ENCODE measurements at places on chromosomes 12 and 14. TPM values are rescaled to one million over a fixed set of nuclear protein-coding genes. Genes with fewer than 3 reads are reported as not detected.

The SIRT4 gene
- polyA plus RNA-seq, result 8.1 TPM

The SLCO1C1 gene
- 0.39 TPM for polyA plus RNA-seq

The ACOT6 gene
- polyA plus RNA-seq, result 1.4 TPM

The KITLG gene
- 17.6 TPM for polyA plus RNA-seq

The INHBE gene
- polyA plus RNA-seq, result 0.30 TPM

The RND1 gene
- polyA plus RNA-seq, result 2.2 TPM

The JDP2 gene
- 20.1 TPM for polyA plus RNA-seq

The TC2N gene
- polyA plus RNA-seq, result 5.8 TPM

The CD9 gene
- polyA plus RNA-seq, result 301 TPM

The SPX gene
- 28.2 TPM for polyA plus RNA-seq

The BBOF1 gene
- 7.6 TPM for polyA plus RNA-seq

The OTX2 gene
- polyA plus RNA-seq, result not detected

The ERP29 gene
- 220 TPM for polyA plus RNA-seq

The TAS2R7 gene
- polyA plus RNA-seq, result not detected

The EIF2S3B gene
- not detected for polyA plus RNA-seq

The RNU4-1 gene
- polyA plus RNA-seq, result not detected

The ACTN1 gene
- polyA plus RNA-seq, result 20.1 TPM

The OVCH1 gene
- not detected for polyA plus RNA-seq

The SNRPF gene
- 42.1 TPM for polyA plus RNA-seq

The CMA1 gene
- polyA plus RNA-seq, result not detected

The OR6C6 gene
- polyA plus RNA-seq, result not detected

The NPFF gene
- 1.3 TPM for polyA plus RNA-seq

The ARL1 gene
- polyA plus RNA-seq, result 84.9 TPM

The KLRB1 gene
- polyA plus RNA-seq, result 0.73 TPM

The OR5AU1 gene
- polyA plus RNA-seq, result not detected

The SLC25A47 gene
- 1.0 TPM for polyA plus RNA-seq

The MMP17 gene
- 0.82 TPM for polyA plus RNA-seq

The MGAT4C gene
- not detected for polyA plus RNA-seq

The FGF6 gene
- polyA plus RNA-seq, result not detected

The ADAMTS20 gene
- not detected for polyA plus RNA-seq

The GSG1 gene
- polyA plus RNA-seq, result 0.34 TPM

The CCDC196 gene
- not detected for polyA plus RNA-seq

The AICDA gene
- polyA plus RNA-seq, result not detected
